ENCODE measurements at places on chromosomes 4 and X.

DNA sequence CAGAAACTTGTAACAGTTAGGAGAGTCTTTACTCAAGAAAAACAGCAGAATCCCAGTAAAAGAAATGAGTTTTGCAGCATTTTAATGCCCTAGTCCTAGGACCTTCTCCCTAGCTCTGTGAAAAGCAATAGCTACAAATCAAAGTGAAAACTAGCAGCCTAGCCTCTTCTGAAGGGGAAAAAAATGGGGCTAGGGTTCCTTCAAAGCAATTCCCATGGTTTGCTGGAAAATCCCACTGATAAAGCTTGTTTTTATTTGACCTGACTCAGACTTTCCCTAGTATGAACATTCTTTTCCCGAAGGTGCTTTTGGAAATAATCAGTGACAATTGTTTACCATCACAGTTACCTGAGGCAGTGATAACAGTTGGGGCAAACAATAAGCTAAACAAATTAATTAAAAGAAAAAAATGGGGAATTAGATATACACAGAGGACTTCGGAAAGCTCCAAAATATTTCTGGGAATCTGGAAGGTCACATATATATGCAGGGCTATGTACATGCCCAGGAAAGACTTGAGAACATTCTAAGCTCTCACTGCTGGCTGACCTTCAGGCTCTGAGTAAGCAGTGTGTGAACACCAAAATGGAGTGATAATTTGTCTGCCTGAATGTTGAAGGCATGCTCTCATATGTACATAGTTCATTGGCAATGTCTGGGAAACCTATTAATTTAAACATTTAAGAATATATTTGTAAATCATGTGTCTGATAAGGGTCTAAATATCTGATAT lies 285.9 kb downstream of the KCTD8 start:
- no peak for DNase-seq

DNA sequence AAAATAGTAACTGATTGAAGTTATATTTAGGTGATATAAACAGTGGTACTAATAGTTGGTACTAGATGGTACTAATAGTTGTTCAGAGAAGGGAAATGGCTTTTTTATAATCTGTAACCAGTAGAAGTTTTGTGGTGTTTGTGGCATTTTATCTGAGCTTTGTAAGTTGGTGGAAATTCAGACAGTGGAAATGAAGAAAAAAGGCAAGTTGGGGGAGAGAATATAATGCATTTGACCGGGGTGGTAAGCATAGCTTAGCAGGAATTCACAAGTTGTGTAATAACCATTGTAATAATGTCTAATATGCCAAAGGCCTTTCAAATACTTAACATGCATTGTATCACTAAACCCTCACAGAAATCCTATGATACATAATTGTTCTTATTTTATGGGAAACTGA lies 36.3 kb downstream of the DTHD1 start:
- no peak for DNase-seq

- no peak for DNase-seq
Observed at GRCh38 chr4:5711479-5712184, 631 bp downstream of the EVC start.

GRCh38 chrX:68574240-68574639 lies 73.2 kb upstream of the STARD8 start:
- DNase-seq: no peak

GRCh38 chrX:21838937-21839333 lies 482 bp upstream of the MBTPS2 start:
- no peak for DNase-seq

DNA sequence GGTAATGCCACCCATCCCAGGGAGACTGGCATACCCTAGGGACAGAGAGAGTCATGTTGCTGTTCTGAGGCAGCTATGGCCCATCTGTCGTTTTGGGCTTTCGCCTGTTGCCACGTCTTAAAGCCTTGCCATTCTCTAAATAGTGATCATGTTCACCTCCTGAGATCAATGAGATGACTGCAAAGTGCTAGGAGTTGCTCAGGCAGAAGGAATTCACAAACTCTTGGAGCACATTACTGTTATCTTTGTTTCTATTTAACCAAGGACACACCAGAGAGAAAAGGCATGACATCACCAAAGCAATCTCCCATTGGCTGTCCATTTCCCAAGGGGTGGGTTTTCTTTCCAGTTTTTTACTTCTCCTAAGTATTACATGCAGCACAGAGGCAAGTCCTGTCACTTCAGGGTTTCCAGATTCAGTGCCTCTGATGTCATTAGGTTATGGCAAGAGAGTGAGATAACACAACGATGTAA lies 37.1 kb upstream of the SETD7 start:
- DNase-seq: no peak

DNA sequence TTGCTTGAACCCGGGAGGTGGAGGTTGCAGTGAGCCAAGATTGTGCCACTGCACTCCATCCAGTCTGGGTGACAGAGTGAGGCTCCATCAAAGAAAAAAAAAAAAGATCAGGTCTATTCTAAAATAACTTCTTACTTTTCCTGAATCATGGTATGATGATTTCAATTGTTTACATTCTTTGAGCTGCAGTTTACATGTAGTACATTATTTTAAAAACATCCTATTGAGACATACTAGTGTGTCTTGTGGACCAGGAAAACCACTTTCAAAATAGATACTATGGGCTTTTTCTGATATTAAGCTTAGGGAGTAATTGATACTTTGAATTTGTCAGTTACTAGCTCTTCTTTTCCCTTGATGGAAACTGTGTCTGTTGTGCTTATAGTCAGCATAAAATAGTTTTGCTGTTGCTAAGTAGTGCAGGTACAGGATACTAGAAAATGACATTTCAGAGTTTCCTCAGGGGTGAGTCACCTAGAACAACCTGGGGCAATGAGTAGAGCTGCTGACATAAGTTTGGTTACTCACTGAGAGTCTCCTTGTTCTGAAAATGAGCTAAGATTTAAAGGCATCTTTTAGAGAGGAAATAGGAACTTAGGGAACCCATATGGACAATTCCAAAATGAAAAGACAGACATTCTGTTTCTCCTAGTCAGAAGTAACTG lies 53.2 kb upstream of the C4orf54 start:
- DNase-seq: no peak

- no peak for DNase-seq
Observed at GRCh38 chr4:141127884-141128283, 5.4 kb downstream of the RNF150 start.

GRCh38 chr4:7024336-7024890 lies 18.8 kb upstream of the TADA2B start:
- DNase-seq: no peak

DNA sequence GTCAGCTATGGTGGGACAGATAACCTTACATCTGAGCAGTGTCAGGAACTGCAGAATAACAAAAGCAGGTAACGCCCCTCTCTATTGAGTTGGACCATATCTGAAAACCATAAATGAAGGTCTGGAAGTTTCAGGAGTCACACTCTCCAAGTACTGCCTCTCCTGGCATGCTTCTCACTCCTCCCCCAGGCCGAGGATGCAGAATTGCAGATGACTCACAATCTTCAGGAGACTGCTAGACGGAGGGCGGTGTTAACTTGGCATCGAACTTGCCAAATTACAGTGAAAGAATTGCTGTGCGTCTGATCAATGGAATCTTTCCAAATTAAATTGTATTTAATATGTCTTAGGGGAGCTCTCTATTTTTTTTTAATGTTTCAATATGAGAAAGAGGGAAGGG lies 67.1 kb upstream of the TRIM2 start:
- DNase-seq: no peak

DNA sequence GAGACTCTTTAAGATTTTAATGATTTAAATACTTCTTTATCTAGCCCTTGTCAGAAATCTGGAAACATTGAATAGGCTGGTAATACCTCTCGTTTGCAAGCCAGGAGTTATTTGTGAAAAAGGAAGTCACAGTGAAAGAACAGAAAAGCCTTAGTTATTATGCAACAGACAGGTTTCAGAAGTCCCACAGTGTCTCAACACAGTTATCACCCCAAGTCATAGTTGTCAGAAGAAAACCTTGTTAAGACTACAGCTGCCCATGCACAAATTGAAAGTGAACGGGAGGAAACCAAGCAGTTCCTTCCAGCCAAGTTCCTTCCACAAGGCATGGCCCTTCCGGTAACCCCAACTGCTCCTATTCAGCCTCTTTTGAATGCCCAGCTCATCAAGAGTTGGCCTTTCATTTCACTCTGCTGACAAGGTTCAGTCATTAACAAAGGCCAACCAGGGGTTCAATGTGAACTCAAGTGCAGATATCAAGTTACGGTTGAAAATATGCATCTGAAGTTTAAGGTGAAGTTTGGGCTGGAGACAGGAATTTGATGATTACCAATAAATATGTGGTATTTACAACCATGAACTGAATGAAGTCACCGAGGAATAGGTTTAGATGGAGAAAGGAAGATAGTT lies 15.6 kb downstream of the ALPK1 start:
- DNase-seq: no peak

- no peak for DNase-seq
Observed at GRCh38 chrX:48937054-48937907, 18.5 kb upstream of the PIM2 start.

DNA sequence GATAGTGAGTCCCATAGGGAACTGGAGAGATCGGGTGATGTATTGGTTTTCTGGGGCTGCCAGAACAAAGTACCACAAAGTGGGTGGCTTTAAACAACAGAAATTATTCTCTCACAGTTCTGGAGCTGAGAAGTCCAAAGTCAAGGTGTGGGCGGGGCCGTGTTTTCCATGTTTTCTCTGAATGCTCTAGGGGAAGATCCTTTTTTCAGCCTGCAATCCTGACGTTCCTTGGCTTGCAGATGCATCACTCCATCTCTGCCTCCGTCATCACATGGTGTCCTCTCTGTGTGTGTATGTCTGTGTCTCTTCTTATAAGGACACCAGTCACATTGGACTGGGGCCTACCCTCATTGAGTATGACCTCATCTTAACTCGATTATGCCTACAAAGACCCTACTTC lies 7.9 kb upstream of the GPM6B start:
- DNase-seq: no peak

DNA sequence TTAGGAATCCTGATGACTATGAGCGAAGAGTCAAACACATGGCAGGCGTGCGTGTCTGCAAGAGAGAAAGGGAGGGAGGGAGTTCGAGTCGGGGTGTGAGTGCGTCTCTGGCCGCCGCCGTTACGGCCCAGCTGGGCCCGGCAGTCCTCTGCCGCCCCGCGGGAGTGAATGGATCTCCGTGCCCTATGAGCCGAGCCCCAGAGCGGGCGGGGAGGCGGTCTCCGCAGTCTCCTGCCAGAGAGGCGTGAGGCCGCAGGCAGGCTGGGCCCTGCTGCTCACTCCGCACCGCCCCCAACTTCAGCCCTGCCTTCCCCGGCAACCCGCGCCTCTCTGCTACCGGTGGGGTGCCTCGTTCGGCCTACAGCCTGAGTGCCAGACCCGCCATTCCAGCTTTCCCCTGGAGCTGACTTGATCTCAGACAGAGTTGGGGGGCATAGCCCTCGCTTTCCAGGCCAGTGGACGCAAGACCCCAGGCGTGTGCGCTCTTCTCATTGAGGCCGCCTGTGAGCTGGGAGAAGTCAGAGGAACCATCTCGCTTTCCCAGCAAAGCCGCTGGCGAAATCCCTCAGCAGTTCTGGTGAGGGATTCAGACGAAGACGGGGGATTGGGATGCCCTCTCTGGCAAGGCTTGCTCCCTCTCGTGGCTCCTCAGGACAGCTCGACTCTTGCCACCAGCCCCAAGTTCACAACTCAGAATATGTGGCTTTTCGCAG lies 1.4 kb downstream of the SLC16A2 start:
- peak; percentile 58 for DNase-seq

DNA sequence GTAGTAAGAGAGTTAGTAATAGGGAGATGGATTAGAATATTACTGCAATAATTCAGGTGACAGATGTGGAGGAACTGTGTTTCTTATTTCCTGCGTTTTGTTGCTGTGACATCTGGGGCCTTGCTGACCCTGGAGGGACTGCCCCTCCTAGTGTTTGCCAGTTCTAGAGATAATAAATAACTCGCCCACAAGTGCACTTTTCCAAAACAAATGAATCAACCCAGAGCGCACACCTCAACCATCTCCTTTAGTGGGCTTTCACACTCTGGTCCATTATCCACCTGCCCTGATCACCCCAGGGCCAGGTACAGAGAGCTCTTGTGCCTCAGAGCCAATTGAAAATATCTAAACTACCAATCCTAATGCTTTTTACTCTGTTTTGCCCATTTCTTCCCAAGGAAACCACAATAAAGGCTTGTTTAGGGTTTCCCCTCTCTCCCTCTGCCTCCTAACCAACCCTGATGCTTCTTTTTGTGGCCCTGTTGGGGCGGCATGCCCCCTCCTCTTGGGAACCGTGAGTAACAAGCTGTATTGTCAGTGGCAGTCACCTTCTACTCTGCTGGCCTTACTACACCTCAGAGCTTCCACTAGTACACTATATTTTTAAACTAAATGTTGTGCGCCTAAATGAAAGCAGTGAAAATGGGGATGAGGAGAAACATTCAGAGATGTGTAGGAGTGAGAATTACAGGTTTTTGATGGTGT lies 270.5 kb downstream of the TENM3 start:
- no peak for DNase-seq

DNA sequence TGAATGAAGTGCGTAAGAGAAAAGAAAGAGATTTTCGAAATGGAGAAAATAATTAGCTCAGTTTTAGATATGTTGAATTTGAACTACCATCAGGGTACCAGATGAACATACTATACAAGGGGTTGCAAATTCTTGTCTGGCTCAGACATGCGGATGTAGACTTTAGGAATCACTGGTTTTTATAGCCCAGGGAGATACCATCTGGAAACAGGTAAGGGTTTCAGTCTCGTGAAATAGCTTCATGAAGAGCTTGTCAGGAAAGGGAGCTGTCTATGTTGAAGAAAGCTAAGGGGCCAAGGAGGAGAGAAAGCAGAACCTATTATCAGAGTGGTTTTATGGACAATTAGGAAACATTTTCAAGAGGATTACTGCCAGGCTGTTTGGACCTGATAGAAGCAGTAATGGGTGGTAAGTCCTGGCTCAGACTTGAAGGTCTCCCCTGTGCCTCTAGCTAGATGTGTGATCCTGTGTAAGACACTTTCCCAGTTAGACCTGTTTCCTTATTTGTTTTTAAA lies 6.7 kb downstream of the RAB9A start:
- no peak for DNase-seq

GRCh38 chrX:477441-478012 lies 90.8 kb upstream of the PPP2R3B start:
- no peak for DNase-seq

GRCh38 chr4:2746891-2747695 lies 9.0 kb downstream of the TNIP2 start:
- no peak for DNase-seq

DNA sequence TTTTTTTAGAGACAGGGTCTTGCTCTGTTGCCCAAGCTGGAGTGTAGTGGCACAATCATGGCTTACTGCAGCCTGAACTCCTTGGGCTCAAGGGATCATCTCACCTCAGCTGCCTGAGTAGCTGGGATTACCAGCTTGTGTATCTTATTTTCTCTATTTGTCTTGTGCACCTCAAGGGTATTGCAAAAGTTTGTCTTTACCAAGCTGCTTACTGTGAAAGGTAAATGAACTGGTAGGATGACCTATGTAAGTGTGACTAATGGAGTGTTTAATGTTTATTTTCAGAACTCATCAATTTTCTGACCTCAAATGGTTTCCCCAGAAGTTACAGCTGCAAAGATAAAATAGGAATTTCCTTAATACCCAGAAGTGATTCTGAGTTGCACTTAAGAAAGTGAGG lies 5.3 kb upstream of the FGA start:
- no peak for DNase-seq

Measured in substantia nigra (tissue), 51 donors.